ENCODE measurements at places on chromosomes 11 and 22.

- no peak for DNase-seq
Observed at GRCh38 chr22:29190051-29190450, 15.6 kb upstream of the EMID1 start.

DNA sequence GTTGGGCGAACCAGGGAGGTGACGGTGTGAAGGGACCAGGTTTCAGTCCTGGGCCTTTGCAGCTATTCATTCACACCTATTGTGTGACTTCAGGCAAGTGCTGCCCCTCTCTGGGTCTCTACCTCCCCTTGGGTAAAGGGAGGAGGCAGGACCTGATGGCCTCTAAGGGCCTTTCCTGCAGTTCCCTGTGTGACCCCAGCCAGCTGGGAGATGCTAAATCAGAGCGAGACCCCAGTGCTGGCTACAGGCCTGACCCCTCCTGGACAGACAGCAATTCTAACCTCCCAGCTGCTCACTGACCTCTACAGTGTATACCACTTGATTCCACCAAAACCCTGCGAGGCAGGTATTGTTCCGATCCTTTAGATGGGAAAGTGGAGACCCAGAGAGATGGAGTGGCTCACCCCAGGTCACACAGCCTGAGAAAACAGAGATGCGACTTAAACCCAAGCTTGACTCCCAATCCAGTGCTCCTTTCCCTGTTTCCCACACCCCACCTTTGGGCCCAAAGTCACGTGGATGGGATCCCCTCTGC is 6.2 kb downstream of the MAFF start:
- no peak for DNase-seq

DNA sequence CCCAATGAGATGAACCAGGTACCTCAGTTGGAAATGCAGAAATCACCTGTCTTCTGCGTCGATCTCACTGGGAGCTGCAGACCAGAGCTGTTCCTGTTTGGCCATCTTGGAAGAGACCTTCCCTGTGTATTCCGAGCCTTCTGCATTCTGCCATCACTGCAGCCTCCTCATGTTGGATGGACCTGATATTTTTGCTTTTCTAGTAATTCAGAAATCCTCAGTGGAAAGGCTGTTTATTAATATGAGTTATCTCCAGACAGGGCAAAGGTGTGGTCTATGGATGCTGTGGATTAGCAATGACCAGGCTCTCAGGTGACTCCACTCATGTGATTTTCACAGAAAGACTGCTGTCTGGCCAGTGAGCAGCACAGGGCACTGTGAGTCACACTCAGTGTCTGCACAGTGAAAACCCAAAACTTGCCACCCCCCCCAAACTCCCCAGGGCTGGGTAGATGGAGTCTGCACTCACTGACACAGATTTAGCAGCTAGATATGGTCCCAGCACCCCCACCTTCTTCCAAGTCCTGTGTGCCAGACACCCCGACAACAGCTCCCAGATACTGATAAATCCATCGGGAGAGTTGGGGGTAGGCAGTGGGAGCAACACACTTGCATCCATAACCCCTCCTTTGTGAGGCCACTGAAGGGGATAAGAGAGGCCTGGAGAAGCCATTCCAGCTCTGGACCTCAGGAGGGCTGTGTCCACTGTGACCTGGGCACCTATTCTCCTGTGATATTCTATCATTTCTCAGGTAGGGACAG is 75.2 kb upstream of the TOP3B start:
- no peak for DNase-seq

- DNase-seq: no peak
Observed at GRCh38 chr11:1453611-1454034, 33.0 kb downstream of the MOB2 start.

DNA sequence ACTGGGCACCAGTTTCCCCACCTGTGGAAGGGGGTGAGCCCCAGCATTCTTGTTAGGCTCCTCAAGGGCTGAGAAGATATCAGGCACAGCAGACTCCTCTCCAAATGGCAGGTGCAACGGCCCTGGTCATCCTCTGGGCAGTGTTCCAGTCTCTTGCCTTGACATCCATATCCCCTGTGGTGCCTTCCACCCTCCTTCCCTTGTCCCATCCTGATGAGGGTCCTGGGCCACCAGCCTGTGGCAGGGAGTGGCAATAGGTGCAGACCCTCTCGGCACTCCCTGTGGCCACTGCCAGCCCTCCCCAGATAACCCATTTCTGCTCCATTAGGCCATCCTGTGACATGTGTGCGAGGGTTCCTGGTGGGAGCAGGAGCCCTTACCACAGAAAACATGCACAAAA is 78.8 kb upstream of the NECTIN1 start:
- DNase-seq: no peak

All from hepatic stellate cell (primary cell).